Epithelial cell of umbilical artery (primary cell): ENCODE measurements at places on chromosomes 5 and 9. TPM values are rescaled to one million over a fixed set of nuclear protein-coding genes. Genes with fewer than 3 reads are reported as not detected.

CENPP gene
- total RNA-seq, result 2.6 and 4.7 TPM in 2 replicates

PCDHA13 gene
- total RNA-seq, result 0.15 TPM in 1 of 2 replicates, not detected in the other

SLC1A1 gene
- total RNA-seq, result 7.0 and 11.4 TPM in 2 replicates

BNC2 gene
- total RNA-seq, result 6.5 and 6.7 TPM in 2 replicates

PLGRKT gene
- 19.8 and 22.8 TPM in 2 replicates for total RNA-seq

TAF1L gene
- total RNA-seq, result under 0.01 TPM in 1 of 2 replicates, not detected in the other

MAMDC4 gene
- total RNA-seq, result 0.32 and 1.5 TPM in 2 replicates

GAS1 gene
- total RNA-seq, result 0.65 and 0.76 TPM in 2 replicates

RASEF gene
- total RNA-seq, result under 0.01 TPM in 2 replicates

KIF20A gene
- total RNA-seq, result 52.6 and 77.2 TPM in 2 replicates

PLPP7 gene
- total RNA-seq, result 0.32 and 0.46 TPM in 2 replicates

FBP2 gene
- not detected in 2 replicates for total RNA-seq

NMUR2 gene
- not detected in 2 replicates for total RNA-seq
